T-helper 2 cell treated with Interferon-gamma antibody and Interleukin-4, amounts not matched to agents 100 ng/mL and 5 ng/mL, for 36 hours (primary cell): ENCODE measurements at places on chromosomes 12 and 14. TPM values are rescaled to one million over a fixed set of nuclear protein-coding genes. Genes with fewer than 3 reads are reported as not detected.

Gene ARHGDIB
- 1,650 and 1,655 TPM in 2 replicates for total RNA-seq

Gene ZNF385A
- total RNA-seq: 0.57 and 0.70 TPM in 2 replicates

Gene TEX22
- total RNA-seq: 3.8 and 5.7 TPM in 2 replicates

Gene LRRK2
- total RNA-seq: 0.14 TPM in 1 of 2 replicates, not detected in the other

Gene RPGRIP1
- 0.16 TPM in 1 of 2 replicates, not detected in the other for total RNA-seq

Gene LRRC10
- total RNA-seq: not detected in 2 replicates

Gene KRT79
- not detected in 2 replicates for total RNA-seq

Gene CCDC196
- not detected in 2 replicates for total RNA-seq

Gene RBP5
- total RNA-seq: 0.50 and 0.84 TPM in 2 replicates

Gene TRIAP1
- total RNA-seq: 30.7 and 31.9 TPM in 2 replicates
